Activated T-cell treated with anti-CD3 and anti-CD28 coated beads, Interleukin-2, amount 50 U/mL, for 1 hour (primary cell): ENCODE measurements at places on chromosomes 7 and 10.

DNA sequence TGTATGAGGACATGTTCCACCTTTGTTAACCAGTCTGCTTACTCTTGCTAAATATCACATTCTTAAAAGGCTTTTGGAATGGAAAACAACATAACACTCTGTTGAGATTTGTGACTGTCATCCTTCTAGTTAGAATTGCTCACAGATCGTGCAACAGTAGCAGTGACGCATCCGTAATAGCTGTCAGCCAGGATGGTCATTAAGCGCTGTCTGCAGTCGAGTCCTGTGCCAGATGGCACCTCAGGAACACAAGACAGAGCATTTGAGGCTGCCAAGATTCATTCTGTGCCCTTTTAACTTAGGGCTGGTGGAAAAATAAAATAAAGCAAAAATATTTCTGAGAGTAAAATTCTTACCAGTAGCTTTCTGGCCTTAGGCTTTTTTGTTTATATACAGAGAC is 348.6 kb downstream of the ANKRD7 start:
- no peak for DNase-seq

GRCh38 chr10:44937196-44938005 is 22.2 kb upstream of the RASSF4 start:
- DNase-seq = no peak

DNA sequence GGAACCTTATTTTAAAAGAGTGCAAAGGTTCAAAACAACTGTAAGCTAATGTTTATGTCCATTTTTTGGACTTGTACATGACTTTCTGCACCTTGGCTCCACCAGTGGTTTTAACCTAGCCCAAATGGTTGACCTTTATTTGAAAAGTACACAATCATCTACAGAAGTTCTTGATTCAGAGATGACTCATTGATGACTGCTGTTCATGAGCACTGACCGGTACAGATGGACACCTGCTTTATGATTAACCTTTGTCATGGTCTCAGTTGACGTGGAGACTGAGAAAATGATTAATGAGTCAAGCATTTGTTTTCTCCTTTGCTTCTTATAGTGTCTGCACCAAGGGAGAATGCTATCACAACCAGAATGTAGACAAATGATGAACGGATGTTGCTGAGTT is 55.7 kb upstream of the PTER start:
- no peak for DNase-seq

- no peak for DNase-seq
Measured at GRCh38 chr7:97039374-97040065, 14.9 kb upstream of the DLX5 start.

- no peak for DNase-seq
Measured at GRCh38 chr7:98774884-98775283, 94.9 kb downstream of the TMEM130 start.

GRCh38 chr7:73437091-73437490 is 3.5 kb downstream of the FZD9 start:
- DNase-seq = no peak

- no peak for DNase-seq
Measured at GRCh38 chr10:6603142-6604125, 23.4 kb upstream of the PRKCQ start.

GRCh38 chr7:19830604-19831003 is 57.2 kb upstream of the TMEM196 start:
- no peak for DNase-seq

GRCh38 chr10:78759456-78760120 is 309.2 kb upstream of the ZMIZ1 start:
- no peak for DNase-seq

DNA sequence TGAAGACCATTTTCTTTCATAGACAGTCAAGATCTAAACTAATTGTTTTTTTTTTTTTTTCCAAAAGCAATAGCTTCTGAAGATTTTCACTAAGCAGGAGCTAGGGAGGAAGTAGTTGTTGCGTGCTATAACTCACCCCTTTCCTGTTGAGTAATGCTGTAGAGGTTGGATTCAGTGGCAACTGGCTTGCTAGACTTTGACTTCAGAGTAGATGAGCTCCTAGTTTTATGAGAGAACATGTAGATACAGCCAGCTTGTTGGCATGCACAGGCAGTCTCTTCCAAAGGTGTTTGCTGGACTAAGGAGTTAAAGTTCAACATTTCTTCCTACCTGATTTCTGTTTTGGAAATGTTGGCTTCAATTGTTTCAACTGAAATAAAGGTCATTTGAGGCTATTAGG is 66.2 kb upstream of the MXI1 start:
- DNase-seq = no peak

GRCh38 chr7:44415047-44415446 is 75.4 kb downstream of the NUDCD3 start:
- DNase-seq = no peak

DNA sequence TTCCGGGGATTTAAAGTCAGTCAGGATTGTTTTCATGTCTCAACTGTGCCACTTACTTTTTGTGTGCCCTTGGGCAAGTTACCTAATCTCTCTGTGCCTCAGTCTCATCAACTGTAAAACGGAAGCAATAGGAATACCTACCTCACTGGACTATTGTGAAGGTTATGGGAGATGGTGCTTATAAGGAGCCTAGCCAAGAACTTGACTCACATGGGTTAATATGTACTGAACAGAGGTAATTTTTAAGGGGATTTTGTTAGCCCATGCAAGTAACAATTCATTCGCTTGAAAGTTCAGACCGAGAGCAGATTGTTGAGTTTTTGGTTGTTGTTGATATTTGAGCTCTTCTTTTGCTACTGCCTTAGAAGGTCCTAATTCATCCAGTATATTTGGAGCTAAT is 202.9 kb downstream of the ZNF365 start:
- no peak for DNase-seq

- DNase-seq = no peak
Measured at GRCh38 chr10:51980752-51981151, 281.4 kb upstream of the CSTF2T start.

GRCh38 chr7:81839708-81840369 is 70.0 kb upstream of the HGF start:
- no peak for DNase-seq

DNA sequence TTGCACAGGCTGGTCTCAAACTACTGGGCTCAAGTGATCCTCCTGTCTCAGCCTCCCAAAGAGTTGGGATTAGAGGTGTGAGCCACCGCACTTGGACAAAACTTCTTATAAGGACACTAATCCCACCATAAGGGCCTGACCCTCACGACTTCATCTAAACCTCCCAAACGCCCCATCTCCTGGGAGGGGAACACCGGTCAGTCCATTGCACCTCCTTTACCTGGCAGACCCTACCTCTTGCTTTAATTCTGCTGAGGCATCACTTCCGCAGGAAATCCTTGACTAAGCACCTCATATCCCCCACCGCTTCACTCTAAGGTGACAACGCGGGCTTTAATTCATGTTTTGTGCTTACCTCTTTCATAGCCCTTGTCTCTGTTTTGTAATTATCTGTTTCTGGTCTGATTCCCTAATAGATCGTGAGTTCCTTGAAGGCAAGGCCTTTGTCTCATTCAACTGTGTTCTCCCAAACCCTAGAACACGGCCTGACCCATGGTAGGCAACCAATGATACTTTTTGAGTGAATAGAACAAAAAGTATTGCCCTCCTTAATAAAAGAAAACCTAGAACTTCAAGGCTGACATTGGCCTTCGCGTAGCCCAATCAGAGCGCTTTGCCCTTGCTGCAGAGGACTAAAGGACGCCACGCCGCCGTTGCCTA is 481 bp upstream of the ZNF862 start:
- DNase-seq = no peak

GRCh38 chr7:94391726-94392392 is 2.8 kb upstream of the COL1A2 start:
- DNase-seq = no peak

- DNase-seq = peak; percentile 63
Measured at GRCh38 chr10:62815381-62816075, 638 bp downstream of the EGR2 start.

- DNase-seq = no peak
Measured at GRCh38 chr10:69495666-69496065, 44.4 kb downstream of the TSPAN15 start.

- DNase-seq = no peak
Measured at GRCh38 chr10:33095867-33096815, 138.1 kb upstream of the ITGB1 start.

- DNase-seq = no peak
Measured at GRCh38 chr7:142548978-142549377, 200.3 kb upstream of the PRSS1 start.

DNA sequence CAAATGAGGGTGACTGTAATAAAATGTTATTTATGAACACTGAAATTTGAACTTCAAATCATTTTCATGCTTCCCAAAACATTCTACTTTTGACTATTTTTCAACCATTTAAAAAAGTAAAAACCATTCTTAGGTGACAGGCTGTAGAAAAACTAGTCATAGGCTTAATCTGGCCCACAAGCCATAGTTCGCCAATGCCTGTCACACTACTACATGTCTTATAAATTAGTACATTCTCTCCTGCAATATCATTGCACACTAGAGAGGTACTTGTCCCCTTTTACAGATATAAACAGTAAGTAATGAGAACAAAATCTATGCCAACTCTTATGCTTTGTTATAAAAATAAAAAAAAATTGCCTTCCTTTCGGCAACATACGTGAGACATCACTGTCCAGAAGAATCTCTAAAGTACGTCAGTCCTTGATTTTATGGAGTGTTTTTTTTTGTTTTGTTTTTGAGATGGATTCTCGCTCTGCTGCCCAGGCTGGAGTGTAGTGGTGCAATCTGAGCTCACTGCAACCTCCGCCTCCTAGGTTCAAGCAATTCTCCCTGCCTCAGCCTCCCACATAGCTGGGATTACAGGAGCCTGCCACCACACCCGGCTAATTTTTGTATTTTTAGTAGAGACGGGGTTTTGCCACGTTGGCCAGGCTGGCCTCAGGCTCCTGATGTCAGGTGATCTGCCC is 23.2 kb downstream of the UPF2 start:
- no peak for DNase-seq

- no peak for DNase-seq
Measured at GRCh38 chr10:76453997-76454396, 1022.6 kb downstream of the LRMDA start.

GRCh38 chr7:4726566-4726965 is 44.5 kb downstream of the FOXK1 start:
- DNase-seq = no peak

- peak; percentile 25 for DNase-seq
Measured at GRCh38 chr10:97701438-97702069, 12.0 kb upstream of the MARVELD1 start.

DNA sequence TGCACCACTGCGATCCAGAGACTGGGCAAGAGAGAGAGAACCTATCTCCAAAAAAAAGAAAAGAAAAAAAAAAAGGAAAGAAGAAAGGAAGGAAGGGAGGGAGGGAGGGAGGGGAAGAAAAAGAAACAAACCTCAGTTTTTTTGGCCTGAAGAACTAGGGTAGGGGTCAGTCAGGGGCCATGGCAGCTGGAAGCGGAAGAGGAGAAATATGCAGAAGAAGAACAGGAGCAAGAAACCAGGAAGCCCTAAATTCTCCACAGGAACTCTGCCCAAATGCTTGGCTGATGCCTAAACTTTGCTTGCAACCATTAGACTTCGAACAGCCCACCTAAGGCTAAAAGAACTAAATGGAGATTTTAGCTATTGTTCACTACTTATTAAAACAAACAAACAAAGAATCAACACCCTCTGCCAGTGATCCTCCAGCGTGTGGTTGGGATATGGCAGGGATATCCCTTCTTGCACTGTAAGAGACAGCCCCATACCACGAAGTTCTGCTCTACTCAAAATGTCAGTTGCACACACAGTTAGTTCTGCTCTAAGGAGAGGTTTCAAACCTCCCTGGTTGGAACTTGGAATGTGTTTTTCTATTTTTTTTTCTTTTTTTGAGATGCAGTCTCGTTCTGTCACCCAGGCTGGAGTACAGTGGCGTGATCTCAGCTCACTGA is 139.5 kb downstream of the FAM107B start:
- DNase-seq = no peak

DNA sequence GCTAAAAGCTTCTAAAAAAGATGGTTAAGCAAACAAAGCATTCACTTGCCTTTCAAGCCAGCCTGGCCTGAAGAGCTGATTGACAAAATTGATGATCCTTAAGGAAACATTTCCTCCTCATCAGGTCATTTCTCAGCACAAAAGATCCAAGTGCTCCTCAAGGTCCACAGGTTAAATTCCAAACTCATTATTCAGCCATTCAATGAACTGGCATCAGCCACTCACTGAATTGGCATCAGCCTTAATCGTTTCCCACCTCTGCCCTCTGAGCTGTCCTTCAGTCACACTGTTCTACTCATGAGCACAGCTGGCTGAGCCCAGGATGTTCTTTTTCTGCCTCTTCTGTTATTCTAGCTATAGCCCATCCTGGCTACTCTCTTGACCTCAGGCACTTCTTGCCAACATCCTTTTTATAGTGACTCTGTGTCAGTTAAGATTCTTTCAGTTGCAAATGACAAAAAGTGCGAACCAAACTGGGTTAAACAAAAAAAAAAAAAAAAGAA is 147.5 kb downstream of the RAB11FIP2 start:
- no peak for DNase-seq

- DNase-seq = no peak
Measured at GRCh38 chr7:130996205-130996832, 262.3 kb upstream of the KLF14 start.

- no peak for DNase-seq
Measured at GRCh38 chr7:127245002-127245401, 7.7 kb downstream of the GRM8 start.

- no peak for DNase-seq
Measured at GRCh38 chr10:100858747-100859483, 53.8 kb upstream of the SLF2 start.

DNA sequence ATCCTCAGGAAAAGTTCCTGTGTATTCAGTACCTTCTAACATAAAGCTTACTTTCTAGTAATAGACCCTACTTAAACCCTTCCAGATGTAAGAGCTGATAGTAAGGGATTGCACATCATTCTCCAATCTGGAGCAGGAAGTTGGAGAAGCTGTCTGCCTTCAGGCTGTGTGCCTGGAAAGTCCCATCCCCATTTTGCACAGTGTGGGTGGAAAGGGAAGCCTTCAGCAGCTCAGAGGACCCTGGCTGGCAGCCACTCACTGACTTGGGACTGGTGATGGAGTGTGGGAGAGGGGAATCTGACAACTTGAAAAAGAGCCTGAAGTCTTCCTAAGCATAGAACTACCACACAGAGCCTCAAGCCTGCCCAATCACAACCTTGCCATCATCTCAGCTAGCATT is 164.1 kb upstream of the ADO start:
- DNase-seq = no peak

- DNase-seq = no peak
Measured at GRCh38 chr7:107850643-107851042, 40.3 kb upstream of the DLD start.

GRCh38 chr10:3825862-3826351 is 40.9 kb upstream of the KLF6 start:
- DNase-seq = no peak
